ENCODE measurements at places on chromosomes 12 and 14.

DNA sequence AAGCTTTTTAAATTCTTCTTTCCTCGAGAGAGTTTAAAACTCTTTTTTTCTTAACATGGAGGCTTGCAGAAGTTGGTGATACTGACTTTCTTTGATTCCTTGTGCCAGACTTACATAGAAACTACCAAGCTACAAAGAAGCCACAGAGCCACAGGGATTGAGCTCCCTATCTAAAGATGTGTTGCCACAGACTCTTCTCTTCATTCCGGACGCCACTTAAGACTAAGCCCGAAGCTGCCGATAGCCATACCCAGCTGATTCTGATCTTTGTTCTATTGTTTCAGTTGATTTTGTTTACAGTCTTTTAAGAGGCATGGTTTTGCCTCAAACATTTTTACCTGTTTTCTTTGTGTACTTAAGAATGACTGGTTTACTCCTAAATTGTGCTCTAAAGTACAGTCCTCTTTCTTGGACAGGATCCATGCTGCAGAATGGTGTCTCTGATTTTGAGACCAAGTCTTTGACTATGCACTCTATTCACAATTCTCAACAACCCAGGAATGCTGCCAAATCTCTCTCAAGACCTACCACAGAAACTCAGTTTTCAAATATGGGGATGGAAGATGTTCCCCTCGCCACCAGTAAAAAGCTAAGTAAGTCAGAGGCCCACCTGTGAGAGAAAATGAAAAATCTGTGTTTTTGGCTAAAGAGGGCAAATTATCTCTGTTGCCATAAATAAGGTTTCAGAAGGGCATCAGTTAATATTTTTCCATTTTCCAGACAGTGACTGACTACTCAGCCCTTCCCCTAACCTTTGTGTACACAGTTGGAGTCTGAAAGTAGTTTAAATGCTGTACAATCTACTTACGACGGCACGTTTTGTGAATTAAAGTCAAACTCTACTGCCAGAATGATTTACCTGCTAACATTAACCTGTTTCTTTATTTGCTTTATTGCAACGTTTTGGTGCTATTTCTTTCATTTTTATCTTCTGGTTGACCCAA lies 42.1 kb upstream of the KCNH3 start:
- no peak for DNase-seq

- no peak for DNase-seq
Measured at GRCh38 chr12:112988224-112988623, 9.9 kb downstream of the OAS2 start.

- no peak for DNase-seq
Measured at GRCh38 chr14:86334355-86334754, 804.4 kb downstream of the FLRT2 start.

DNA sequence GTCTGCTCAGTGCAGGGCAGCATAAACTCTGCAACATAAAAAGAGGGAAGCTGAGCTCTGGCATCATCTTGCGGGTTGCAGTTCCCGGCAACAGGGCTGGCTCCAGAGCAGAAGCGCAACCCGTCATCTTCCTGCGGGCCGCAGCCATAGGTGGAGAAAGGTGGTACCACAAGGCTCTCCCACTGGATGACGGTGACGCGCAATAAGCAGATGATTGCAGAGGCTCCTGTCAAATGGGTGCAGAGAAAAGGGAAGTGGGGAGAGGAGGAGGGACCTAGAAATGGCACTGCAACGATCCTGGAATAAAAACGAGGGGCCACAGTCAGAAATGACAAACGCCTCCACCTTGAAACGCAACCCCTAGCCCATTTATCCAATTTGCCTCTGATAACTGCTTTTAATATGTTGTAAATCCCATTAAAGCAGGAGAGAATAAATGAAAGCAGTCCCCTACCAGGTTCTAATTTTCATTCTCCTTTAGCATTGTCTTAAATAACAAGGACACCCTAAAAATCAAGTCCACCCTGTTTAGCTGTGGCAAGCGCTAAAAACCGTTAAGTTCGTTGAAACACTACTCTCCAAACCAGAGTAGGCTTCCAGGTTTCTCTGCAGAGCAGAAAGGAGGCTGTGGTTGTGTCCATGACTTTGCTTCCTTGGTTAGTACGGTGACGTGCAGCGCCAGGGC lies 30.9 kb upstream of the TUBA1C start:
- no peak for DNase-seq

DNA sequence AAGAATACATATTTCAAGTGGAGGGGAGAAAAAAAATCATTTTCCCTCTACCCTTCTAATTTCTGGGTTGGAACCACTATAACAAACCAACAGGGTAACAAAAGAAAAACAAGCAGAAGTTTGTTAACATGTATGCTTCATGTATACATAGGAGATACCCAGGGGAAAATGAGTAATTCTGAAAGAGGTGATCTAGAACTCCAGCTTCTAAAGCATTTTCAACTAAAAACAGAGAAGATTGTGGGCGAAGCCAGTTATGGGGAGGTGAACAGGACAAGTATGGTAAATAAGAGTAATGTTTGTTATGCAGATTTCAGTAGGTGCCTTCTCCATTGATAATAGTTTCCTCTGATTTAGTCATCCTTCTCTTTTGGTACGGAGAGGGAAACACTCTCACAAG lies 16.7 kb downstream of the FNTB start:
- no peak for DNase-seq

- no peak for DNase-seq
Measured at GRCh38 chr14:64040044-64040443, 187.2 kb downstream of the SYNE2 start.

- peak; percentile 35 for DNase-seq
Measured at GRCh38 chr12:8145754-8146441, 10.9 kb upstream of the ZNF705A start.

DNA sequence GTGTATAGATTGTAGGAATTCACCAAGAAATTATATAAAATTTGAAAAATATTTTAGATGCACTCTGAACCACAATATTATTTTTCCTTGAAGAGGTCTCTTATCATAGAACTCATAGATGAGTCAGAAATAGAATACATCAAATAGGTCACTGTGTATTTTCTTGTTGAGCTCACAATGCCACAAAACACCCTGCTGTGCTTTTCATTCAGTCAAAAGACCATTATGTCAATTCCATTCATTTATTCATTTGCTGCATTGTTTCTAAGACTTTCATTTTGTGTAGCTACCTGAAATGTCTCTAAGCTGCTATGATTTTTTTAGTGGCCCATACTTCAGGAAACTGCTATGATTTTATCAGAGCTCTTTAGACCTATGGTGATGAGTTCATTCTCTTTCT lies 231.9 kb upstream of the AVPR1A start:
- DNase-seq = no peak

- DNase-seq = no peak
Measured at GRCh38 chr12:23921099-23921856, 28.2 kb downstream of the SOX5 start.

- DNase-seq = no peak
Measured at GRCh38 chr12:14366209-14367039, 942 bp downstream of the ATF7IP start.

DNA sequence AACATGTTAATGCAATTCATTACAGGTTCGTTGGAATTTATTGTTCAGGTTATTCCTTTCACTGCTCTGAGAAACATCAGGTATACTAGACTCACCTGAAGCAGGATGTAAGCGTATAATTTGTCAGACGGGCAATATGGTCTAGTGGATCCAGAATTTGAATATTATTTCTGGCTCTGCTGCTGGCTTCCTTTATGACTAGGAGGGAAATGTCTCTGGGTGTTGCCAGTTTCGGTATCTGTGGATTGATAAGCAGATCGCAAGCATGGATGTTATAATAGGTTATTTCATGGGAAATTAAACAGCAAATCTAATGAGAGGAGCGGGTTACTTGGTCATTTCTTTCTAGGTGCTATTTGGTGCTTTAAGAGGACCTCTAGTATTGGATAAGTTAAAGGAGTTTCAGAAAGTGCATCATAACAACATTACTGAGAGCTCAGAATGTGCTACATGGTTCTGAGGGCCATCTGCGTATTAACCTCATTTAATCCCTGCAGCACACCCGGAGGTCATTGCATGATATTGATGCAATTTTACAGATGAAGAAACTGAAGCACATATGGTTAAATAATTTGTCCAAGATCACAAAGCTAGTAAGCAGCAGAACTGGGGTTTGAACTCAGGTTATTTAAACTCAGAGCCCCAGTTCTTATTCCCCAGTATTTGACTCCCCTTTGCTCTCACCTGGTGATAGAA lies 47.3 kb upstream of the BCAT1 start:
- DNase-seq = no peak

GRCh38 chr12:51335931-51336330 lies 10.5 kb downstream of the CELA1 start:
- DNase-seq = no peak

DNA sequence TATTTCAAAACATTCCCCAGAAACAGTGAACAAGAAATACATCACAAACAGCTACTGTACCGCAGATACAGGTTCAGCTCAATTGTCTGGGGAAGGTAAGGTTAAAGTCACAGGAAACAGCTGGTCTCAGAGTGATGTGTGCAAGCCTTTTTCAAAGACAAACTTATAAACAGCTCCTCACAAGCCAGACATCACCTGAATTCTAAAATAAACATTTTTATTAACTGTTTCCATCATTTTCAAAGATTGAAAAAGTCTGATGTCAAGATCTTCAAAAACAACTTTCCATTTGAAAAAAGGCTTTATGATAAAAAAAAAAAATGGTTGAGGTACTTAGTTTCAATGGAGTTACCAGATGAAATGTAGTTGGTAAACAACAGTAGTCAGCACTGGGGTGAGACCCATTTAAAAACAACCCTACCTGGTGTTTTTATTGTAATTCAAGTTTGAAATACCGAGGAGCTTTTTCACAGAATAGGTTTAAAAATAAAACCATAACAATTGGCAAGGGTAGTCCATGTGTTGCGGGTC lies 4.0 kb downstream of the BTG1 start:
- DNase-seq = no peak

- DNase-seq = peak; percentile 64
Measured at GRCh38 chr14:50830932-50831725, at the start of gene NIN. TSS of gene NIN (minus strand) at chr14:50831162. CDS start at chr14:50822056, 9,106 bp downstream.

DNA sequence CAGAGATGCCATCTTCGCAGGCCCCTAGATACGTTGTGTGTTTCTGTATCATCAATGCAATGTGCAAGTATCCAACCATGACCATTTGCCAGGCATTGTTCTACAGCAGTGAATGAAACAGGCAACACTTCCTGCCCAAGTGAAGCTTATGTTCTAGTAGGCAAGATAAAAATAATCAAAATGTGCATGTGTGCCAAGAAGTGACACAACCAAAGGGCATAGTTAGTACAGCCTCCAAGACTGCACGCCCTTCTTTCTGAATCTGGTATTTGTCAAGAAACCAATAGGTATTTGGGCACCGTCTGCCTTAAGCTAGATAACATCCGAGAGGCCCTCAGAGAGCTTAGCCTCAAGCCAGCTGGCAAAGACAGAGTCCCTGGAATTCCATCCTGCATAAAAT lies 152.0 kb downstream of the TMEM132C start:
- DNase-seq = no peak

GRCh38 chr12:85029456-85029855 lies 6.6 kb downstream of the TSPAN19 start:
- no peak for DNase-seq

DNA sequence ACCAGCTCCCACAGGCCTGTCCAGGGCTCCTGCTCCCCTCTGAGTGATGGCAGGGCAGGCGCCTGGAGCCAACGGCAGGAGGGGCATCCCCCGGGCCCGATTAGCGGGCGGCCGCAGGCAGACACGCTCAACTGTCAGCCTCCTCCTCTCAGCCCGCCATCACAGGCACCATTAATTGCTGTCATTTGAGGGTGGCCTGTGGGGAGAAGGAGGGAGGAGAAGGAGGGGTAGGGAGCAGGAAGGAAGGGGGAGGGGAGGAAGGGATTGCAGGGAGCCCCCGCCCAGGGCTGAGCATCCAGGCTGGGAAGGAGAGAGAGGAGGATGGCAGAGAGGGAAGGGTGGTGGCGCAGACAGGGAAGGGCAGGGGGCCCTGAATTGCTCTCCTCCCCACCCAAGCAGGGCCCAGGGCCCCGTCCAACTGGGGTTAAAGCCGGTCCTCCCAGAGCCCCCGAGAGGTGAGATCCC lies 36.1 kb downstream of the NCOR2 start:
- peak; percentile 95 for DNase-seq

DNA sequence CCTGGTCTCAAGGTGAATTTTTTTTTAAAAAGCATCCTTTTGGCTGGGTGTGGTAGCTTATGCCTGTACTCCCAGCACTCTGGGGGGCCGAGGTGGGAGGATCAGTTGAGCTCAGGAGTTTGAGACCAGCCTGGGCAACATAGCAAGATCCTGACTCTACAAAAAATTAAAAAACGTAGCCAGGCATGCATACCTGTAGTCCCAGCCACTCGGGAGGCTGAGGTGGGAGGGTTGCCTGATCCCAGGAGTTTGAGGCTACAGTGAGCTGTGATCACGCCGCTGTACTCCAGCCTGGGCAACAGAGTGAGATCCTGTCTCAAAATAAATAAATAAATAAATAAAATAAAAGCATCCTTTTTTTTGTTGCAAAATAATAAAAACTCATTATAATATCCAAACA lies 12.4 kb downstream of the TSPAN9 start:
- no peak for DNase-seq

- DNase-seq = no peak
Measured at GRCh38 chr12:50162230-50162629, 4.9 kb downstream of the CERS5 start.

GRCh38 chr12:24879644-24880043 lies 69.3 kb downstream of the BCAT1 start:
- no peak for DNase-seq

DNA sequence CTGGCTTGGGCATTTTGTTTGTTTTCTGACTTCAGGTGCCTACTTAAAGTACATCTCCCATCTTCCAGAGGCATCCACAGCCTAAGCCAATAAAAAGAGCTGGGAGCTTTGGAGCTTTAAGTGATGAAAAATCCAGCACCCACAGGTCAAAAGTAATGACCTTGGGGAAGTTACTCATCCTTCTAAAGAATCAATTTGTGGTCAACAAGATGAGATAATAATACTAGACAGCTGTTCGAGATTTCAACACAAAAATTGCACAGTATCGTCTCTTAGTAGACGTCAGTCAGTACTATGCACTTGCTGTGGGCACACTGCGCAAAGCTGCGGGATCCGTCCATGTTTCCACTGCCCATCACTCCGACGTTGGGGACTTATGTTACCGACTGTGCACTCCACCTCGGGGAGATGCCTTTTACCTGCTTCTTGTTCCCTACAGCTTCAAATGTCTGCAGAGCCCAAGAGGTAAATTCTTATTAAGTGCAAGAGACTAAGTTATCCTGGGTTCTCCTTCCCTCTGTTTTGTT lies 1.3 kb downstream of the ST8SIA1 start:
- no peak for DNase-seq

- DNase-seq = no peak
Measured at GRCh38 chr12:34389378-34390170, 367.3 kb downstream of the ALG10 start.

- no peak for DNase-seq
Measured at GRCh38 chr12:45235087-45236025, 19.5 kb downstream of the ANO6 start.

- no peak for DNase-seq
Measured at GRCh38 chr12:103012884-103013283, 55.4 kb downstream of the ASCL1 start.

- DNase-seq = no peak
Measured at GRCh38 chr12:105337391-105337790, 6.9 kb downstream of the C12orf75 start.

GRCh38 chr14:56005191-56006053 lies 112.8 kb upstream of the PELI2 start:
- no peak for DNase-seq
